NCI-H524 treated with DMSO at 0.1 percent for 48 hours (cell line): ENCODE measurements at places on chromosomes 1 and 21.

DNA sequence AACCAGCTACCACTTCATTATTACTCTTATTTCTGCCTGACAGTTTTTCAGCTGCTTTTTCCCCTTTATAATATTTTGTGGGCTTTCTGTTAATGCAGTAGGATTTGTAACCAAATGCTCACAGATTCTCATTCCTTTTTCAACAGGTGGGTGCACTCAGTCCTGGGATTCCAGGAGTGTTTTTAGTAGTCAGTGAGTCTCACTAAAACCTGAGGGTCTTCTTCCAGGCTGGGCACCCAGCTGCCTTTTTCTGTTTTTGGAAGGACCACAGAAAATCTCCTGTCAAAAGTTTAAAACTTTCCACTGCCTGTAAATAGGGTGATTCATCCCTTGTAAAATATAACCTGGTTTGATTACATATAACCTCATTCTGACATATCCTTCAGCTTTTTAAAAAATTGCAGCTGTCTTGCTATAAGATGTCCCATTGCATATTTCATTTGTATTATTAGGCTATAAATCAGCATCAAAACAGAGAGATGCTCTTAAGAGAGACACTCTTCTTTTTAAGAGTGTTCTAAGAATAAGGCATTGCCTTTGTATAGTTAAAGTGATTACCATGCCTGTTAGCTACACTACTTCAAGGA lies 16.8 kb upstream of the CEP350 start:
- DNase-seq: no peak

DNA sequence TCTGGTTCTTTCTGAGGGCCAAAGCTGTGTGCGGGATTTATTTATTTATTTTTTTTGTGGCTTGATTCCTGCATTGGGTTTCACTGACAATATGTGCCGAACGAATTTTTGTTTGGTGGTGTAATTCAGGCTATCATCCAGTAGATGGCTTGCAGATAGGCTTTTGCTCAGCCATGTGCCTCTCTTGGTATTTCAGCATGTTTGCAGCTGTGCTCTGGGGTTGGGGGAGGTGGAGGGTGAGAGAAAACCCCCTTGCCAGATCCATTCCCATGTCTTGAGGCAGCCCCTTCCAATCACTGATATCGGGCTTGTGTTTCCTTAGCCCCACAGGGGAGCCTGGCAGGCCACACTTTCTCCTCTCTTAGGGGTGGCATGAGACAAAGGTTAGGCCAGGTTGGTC lies 302.4 kb downstream of the PTGER3 start:
- no peak for DNase-seq

DNA sequence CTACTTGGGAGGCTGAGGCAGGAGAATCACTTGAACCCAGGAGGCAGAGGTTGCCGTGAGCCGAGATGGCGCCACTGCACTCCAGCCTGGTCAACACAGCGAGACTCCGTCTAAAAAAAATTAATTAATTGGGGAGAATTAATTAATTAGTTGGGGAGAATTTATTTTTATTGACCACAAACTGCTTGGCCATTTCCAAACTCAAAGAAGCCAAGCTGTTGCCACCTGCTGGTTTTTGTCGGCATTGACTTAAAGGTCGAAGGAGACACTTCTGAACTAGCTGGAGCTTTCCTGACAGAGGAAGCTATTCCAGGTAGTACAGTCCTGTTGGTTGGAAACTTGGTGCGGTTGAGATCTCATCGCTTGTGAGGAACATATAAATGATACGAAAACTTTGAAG lies 13.1 kb downstream of the MAP1LC3C start:
- no peak for DNase-seq

DNA sequence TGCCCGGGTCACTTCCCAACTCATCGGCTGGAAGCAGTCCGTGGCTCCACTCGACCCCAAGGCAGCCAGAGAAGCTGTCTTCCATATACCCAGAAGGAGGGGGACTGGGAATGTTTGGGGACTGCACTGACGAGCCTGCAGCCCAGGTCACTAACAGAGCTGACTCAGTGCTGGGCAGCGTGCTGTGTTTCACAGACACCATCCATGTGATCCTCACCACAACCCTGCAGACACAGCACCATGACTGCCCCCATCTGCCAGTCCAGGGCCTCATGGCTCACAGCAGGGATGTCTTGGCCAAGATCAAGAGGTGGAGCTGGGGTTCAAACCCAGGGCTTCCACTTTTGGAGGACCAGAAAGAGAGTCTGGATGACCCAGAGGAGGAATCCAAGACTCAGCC lies 67.9 kb downstream of the KLHDC7A start:
- no peak for DNase-seq

DNA sequence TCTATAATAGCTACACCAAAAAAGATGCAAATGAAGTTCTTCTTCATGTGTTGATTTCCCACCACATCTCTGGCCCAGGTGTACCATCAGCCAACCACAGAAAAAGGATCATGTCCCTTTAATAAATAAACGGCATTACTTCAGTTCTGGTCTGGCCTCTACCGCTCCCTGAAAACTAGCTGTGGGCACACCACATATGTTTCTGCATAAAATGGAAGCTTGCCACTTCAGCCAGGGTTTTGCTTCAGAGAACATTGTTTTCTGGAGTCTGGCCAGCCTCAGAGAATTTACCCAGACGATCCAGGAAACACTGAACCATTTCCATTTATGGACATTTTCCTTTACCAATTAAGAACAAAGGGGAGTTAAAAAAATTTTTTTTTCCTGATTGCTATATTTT lies 5.8 kb upstream of the LAMC2 start:
- no peak for DNase-seq

- no peak for DNase-seq
Measured at GRCh38 chr1:189859385-189859977, 618.2 kb downstream of the BRINP3 start.
